Activated T-cell treated with anti-CD3 and anti-CD28 coated beads, Interleukin-2, amount 50 U/mL, for 72 hours (primary cell): ENCODE measurements at places on chromosomes 5 and 9.

- no peaks in the 10 kb centered on the region for H3K27me3 ChIP-seq
- no peaks in the 10 kb centered on the region for H3K4me1 ChIP-seq
- no peak for DNase-seq
- H3K27ac ChIP-seq = no peak overlapping the region
- peaks cover 2% of the 10 kb centered on the region for H3K36me3 ChIP-seq
- H3K4me3 ChIP-seq = no peak overlapping the region
Measured at GRCh38 chr5:62662521-62662920, 83.9 kb downstream of the LRRC70 start.

- H3K27ac ChIP-seq = no peak overlapping the region
- no peak for DNase-seq
- H3K27me3 ChIP-seq = no peaks in the 10 kb centered on the region
- H3K4me3 ChIP-seq = no peak overlapping the region
- no peaks in the 10 kb centered on the region for H3K4me1 ChIP-seq
Measured at GRCh38 chr5:63613442-63613841, 348.8 kb downstream of the HTR1A start.

- H3K27ac ChIP-seq = no peak overlapping the region
- no peaks in the 10 kb centered on the region for H3K36me3 ChIP-seq
- H3K4me1 ChIP-seq = no peaks in the 10 kb centered on the region
- DNase-seq = no peak
Measured at GRCh38 chr5:91301106-91301846, 81.8 kb downstream of the ARRDC3 start.

GRCh38 chr5:4212071-4212739, 616.6 kb downstream of the IRX1 start:
- H3K27ac ChIP-seq = no peak overlapping the region
- H3K4me3 ChIP-seq = no peak overlapping the region
- no peaks in the 10 kb centered on the region for H3K27me3 ChIP-seq
- no peaks in the 10 kb centered on the region for H3K36me3 ChIP-seq

DNA sequence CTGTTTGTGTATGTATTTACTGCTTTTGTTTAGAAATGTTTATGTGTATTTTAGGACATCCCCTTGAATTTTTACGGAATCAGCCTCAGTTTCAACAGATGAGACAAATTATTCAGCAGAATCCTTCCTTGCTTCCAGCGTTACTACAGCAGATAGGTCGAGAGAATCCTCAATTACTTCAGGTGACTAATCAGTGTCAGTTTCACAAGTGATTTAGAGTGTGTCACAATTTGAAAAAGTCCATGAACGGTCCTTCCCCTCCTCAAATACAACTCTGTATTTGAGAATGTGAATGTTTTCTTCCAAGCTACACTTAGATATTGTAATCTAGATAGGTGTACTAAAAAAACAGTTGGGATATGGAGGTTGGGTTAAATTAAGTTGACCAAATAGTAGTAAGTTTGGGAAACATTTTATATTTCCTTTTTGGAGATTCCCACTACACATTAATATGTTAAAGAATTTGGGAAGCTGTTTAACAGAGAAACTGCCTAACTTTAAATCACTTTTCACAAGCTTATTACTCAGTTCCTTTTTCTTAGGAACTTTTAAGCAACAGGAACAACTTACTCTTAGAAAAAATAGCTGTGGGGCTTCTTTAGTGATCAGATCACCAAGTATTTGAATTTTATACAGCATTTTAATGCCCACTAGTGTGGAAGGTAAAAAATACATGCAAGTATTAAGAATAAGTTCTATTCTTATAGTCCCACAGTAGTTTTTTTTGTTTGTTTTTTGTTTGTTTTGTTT, 40.9 kb downstream of the RAD23B start:
- no peaks in the 10 kb centered on the region for H3K27me3 ChIP-seq
- peaks cover 27% of the 10 kb centered on the region for H3K4me1 ChIP-seq
- H3K27ac ChIP-seq = peak overlapping the region; percentile 4
- H3K36me3 ChIP-seq = peaks cover 55% of the 10 kb centered on the region

DNA sequence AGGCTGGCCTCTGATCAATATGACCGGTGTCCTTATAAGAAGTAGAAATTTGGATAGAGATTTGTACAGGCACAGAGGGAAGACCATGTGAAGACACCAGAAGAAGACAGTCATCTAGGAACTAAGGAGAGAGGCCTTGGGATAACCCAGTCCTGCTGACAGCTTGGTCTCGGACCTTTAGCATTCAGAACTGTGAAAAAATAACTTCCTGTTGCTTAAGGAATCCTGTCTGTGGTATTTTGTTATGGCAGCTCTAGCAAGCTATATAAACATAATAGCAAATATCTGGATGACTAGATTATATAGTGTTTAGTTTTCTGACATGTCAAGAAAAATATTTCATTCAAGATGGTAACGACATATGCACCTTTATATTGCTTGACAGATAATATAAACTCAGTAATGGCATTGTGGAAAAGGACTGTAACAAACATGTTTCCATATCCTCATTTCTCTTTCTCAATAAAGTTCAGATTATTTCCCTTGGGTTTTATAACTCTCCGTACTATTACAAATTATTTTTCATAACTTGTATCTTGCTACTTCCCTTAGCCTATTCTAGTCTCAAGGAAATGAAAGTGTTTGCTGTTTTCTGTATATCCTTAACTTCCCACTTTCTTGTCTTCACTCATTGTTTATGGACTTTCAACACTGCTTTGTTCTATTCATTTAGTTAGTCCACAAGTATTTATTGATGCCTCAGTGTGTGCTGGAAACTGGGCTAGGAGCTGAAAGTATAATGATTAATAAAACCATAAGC, 62.4 kb downstream of the KIAA1958 start:
- peaks cover 19% of the 10 kb centered on the region for H3K4me1 ChIP-seq
- no peak overlapping the region for H3K4me3 ChIP-seq
- H3K27me3 ChIP-seq = no peaks in the 10 kb centered on the region
- no peak for DNase-seq
- no peak overlapping the region for H3K27ac ChIP-seq

GRCh38 chr9:77957652-77958051, 74.0 kb downstream of the GNAQ start:
- H3K4me1 ChIP-seq = peaks cover 43% of the 10 kb centered on the region
- peak overlapping the region; percentile 22 for H3K27ac ChIP-seq
- DNase-seq = no peak

DNA sequence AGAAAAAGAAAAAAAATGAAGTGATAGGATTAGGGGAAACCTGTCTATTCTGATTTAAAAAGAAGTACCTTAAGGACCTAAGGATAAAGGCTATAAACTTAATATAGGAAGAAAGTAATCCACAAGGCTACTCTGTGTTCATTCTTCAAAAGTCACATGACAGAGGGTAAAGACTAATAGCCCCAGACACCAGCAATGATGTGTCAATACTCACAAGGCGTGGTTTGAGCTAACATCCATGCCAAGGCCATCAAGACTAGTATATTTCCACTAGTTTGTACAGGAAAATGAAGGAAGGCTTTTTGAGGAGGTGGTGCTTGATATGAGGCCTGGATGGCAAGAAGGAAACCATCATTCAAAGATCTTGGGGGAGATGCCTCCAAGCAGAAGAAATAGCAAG, 49.7 kb upstream of the TEX48 start:
- H3K27ac ChIP-seq = no peak overlapping the region
- H3K4me3 ChIP-seq = no peak overlapping the region
- H3K27me3 ChIP-seq = no peaks in the 10 kb centered on the region
- H3K36me3 ChIP-seq = peaks cover 15% of the 10 kb centered on the region
- DNase-seq = no peak
